NCI-H1930 (cell line): ENCODE measurements at places on chromosomes 3 and 15.

GRCh38 chr3:193762657-193763056 lies 169.6 kb downstream of the OPA1 start:
- no peak for DNase-seq

DNA sequence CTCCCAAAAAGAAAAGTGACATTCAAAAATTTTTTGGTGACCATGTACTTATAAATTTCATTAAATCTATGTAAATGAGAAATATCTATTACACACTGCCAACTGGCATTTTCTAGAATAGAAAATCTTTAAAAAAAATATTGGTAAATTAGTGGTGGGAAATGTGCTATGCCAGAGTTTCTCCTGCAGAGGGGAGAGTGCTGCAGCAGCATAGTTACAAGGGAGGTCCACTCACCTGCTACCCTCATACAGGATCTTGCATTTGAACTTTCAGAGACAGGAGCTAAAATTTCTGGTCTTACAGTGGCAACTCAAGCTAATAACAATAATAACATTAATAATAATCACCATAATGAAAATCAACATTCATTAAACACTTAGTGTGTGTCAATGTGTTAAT lies 459.6 kb downstream of the NSUN3 start:
- DNase-seq, result no peak

DNA sequence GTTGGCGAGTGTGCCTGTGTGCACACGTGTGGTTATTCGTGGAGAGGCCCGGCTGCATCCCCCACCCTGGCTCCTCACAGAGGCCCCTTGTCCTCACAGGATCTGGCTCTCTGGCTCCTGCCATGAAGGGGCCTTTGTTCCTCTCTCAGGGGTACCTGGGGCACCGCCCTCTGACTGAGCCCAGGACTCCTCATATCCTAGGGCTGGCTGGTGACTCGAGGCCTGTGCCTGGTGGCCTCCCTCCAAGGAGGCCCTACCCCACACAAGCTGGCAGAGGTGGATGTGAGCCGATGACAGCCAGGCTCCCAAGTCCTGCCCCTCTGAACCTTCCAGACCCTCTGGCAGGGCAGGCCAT lies 10.0 kb downstream of the PRKCD start:
- no peak for DNase-seq

GRCh38 chr3:192831801-192832347 lies 85.8 kb downstream of the MB21D2 start:
- no peak for DNase-seq

- no peak for DNase-seq
Observed at GRCh38 chr3:141311170-141311495, 57.2 kb upstream of the ZBTB38 start.
